Suppressor macrophage treated with lipopolysaccharide for 1 hour (primary cell): ENCODE measurements at places on chromosomes 7 and 10.
A peak's percentile ranks its signal among the peaks of the same experiment; 100 is the strongest.

DNA sequence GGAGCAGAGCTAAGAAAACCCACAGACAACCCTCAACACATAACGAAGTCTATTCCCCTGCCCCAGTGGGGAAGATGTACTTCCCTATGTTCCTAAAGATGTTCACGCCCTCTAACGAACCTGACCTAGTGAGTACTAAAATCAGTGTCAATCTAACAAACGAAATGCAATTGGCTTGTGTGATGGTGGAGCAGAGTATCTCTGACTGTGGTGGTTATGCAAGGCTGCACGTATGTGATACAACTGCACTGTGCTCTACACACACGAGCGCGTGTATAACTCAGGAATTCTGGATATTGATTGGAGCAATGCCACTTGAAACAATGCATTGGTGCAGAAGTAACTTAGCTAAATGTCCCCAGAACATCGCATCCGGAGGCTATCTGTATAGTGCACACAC lies 1.3 kb downstream of the ANKRD16 start:
- peak; percentile 42 for DNase-seq

DNA sequence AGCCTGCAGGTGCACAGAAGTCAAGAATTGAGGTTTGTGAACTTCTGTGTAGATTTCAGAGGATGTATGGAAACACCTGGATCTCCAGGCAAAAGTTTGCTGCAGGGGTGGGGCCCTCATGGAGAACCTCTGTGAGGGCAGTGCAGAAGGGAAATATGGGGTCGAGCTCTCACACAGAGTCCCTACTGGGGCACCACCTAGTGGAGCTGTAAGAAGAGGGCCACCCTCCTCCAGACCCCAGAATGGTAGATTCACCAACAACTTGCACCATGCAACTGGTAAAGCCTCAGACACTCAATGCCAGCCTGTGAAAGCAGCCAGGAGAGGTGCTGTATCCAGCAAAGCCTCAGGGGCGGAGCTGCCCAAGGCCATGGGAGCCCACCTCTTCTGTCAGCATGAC lies 205.8 kb downstream of the CCSER2 start:
- DNase-seq, result no peak

- DNase-seq, result no peak
Measured at GRCh38 chr7:121755286-121755685, 117.7 kb upstream of the PTPRZ1 start.

DNA sequence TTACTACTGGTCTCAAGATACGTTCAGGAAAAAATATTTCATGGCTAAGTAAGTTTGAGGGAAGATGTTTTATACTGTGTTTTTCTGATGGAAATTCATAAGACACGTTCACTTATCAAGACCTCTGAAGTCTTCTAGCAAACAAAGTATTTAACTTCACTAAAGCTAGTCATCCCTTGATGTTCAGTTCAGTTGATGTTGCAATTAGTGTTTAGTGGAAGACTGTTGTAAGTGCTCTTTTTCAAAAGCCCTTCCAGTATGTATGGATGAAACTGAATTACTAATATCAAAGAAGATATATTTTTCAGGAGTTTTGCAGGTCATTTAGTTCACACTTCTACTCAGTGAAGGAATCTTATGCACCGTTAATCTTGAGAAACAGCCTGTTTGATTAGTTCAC lies 25.1 kb downstream of the CUL1 start:
- DNase-seq, result no peak

GRCh38 chr7:109009636-109010035 lies 440.0 kb downstream of the DNAJB9 start:
- DNase-seq, result no peak

- no peak for DNase-seq
Measured at GRCh38 chr7:101913247-101913721, 95.9 kb downstream of the CUX1 start.

- peak; percentile 90 for DNase-seq
Measured at GRCh38 chr10:91163869-91164474, 56.5 kb upstream of the PCGF5 start.

- no peak for DNase-seq
Measured at GRCh38 chr7:11120068-11120664, 146.5 kb downstream of the PHF14 start.

- no peak for DNase-seq
Measured at GRCh38 chr7:117230276-117231046, 92.4 kb downstream of the WNT2 start.

GRCh38 chr7:92667816-92668535 lies 77.8 kb upstream of the FAM133B start:
- DNase-seq, result no peak

DNA sequence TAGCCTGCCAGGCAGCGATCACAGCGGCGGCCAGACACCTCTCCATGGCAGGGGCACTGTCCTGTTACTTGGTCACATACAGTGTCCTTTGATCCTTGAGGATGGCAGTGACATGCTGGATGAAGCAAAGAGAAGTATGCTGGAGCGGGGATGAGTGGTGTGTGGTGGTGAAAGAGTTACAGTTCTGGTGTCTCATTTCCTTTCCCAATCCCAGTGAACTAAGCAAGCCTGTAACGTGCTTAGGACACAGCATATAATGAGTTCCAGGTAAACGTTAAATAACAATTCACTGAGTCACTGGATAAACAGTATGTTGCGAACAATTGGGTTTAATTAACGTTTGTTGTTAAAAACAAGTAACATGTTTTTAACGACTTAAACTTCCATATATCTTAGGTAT lies 63.5 kb upstream of the LAMB1 start:
- DNase-seq, result no peak

- DNase-seq, result no peak
Measured at GRCh38 chr10:17438583-17438982, 15.8 kb downstream of the ST8SIA6 start.

DNA sequence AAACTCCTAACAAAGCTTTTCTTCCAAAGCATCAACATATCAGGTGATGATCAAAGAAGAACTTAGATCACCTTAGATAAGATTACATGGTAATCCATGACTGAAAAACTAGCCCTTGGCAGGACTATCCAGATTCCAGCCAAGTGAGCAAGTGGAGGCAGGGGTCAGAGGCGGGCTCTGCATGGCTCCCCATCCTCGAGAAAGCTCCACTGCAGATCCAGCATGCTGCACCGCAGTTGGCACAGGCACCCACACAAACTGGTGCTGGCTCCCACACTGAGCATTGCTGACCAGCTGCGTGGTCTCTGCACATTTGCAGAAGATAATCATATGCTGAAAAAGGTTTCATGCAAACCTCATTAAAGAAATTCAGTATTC lies 10.1 kb downstream of the PSAP start:
- peak; percentile 8 for DNase-seq

DNA sequence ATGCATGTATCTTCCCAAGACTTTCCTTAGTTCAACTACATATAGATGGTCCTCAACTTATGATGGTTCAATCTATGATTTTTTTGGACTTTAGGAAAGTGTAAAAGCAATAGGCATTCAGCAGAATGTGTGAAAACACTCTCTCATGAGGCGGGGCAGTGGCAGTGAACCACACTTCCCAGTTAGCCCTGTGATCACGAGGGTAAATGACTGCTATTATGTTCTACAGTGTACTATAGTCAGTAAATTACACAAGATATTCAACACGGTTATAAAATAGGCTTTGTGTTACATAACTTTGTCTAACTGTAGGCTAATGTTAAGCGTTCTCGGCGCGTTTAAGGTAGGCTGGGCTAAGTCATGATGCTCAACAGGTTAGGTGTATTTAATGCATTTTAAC lies 169.3 kb downstream of the AMPH start:
- no peak for DNase-seq

GRCh38 chr10:14553448-14553847 lies 221.2 kb downstream of the FAM107B start:
- peak; percentile 35 for DNase-seq

GRCh38 chr10:12965571-12965970 lies 35.9 kb downstream of the CCDC3 start:
- no peak for DNase-seq

GRCh38 chr10:69486922-69487730 lies 35.9 kb downstream of the TSPAN15 start:
- no peak for DNase-seq

- DNase-seq, result no peak
Measured at GRCh38 chr10:112526906-112527305, 79.9 kb downstream of the VTI1A start.

- DNase-seq, result peak; percentile 69
Measured at GRCh38 chr7:40551685-40552576, 417.1 kb downstream of the SUGCT start.

GRCh38 chr7:67599331-67600062 lies 602.9 kb downstream of the TYW1 start:
- DNase-seq, result no peak

DNA sequence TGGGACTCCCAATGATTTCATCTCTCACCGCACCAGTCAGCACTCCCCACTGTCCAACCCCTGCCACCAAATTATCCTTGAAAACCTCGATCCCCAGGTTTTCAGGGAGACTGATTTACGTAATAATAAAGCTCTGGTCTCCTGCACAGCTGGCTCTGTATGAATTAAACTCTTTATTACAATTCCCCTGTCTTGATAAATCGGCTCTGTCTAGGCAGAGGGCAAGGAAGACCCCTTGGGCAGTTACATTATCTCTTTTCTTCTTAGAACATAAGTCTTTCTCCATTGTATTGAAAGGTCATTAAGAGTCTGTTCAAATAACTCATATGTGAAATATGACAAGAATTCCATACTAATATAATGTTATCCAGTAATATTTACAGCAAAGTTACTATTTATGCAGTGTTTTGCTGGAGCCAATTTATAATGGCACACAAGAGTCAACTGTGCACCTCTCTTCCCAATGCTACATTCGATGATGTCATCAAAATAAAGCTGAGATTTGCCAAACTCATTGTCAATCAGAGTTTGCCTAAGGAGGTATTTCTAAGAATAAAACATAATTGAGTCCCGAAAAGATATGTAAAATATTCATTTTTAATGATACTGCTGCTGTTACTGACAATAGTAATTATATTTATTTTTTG lies 1297.2 kb upstream of the LRRTM3 start:
- DNase-seq, result no peak

- no peak for DNase-seq
Measured at GRCh38 chr10:7856678-7857077, 38.4 kb downstream of the TAF3 start.

GRCh38 chr7:155265961-155266360 lies 31.7 kb upstream of the INSIG1 start:
- no peak for DNase-seq

- DNase-seq, result no peak
Measured at GRCh38 chr7:134343796-134344195, 27.1 kb upstream of the SLC35B4 start.

DNA sequence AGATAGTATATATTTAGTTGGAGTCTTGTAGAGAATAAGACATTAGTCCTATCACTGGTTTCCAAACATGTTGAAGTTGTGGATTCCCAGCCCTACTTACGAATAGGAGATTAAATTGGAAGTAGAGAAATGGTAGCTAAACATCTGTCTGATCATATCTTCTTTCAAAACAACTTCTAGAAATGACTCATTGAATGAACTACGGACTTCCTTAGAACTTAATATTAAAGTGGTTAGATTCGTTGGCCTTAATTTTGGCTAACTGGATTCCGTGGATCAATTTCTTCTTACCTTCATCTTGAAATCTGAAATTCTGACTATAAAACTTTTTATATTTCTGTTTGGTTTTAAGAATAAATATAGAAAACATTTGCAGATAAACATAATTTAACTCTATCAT lies 3.4 kb downstream of the PHF14 start:
- DNase-seq, result no peak

GRCh38 chr10:18229826-18230225 lies 89.6 kb downstream of the CACNB2 start:
- no peak for DNase-seq

DNA sequence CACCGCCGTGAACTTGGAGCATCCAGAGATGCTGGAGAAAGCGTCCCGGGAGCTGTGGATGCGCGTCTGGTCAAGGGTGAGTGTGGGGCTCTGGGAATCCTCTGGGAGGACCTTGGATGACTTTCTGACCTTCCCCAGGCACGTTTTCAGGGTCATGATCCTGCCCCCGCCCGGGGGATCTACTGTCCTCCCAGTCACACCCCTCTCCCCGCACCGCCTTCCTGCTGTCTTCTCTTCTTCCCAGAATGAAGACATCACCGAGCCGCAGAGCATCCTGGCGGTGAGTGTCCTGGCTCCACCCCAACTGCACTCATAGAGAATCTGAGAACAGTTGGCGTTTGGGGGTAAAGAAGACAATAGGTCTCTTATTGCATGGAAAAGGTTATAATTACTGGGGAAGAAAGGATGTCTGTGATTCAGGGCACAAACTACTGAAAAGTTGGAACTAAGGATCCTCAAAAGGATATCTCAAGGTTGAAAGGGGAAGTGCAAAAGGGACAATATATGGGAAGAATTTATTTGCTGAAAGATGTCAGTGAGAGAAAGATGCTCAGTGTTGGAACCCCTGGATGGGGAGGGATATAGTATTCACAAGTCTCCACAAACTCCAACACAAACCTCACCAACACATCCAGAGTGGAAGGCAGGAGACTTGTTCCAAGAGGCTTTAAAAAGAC lies 1.9 kb downstream of the GSTK1 start:
- DNase-seq, result no peak

- DNase-seq, result no peak
Measured at GRCh38 chr7:36607721-36608095, 116.6 kb downstream of the AOAH start.

GRCh38 chr10:62036186-62037081 lies 134.9 kb downstream of the ARID5B start:
- no peak for DNase-seq

GRCh38 chr7:131231381-131232220 lies 96.1 kb upstream of the MKLN1 start:
- DNase-seq, result peak; percentile 77

- no peak for DNase-seq
Measured at GRCh38 chr10:73597346-73597745, 6.2 kb upstream of the USP54 start.

DNA sequence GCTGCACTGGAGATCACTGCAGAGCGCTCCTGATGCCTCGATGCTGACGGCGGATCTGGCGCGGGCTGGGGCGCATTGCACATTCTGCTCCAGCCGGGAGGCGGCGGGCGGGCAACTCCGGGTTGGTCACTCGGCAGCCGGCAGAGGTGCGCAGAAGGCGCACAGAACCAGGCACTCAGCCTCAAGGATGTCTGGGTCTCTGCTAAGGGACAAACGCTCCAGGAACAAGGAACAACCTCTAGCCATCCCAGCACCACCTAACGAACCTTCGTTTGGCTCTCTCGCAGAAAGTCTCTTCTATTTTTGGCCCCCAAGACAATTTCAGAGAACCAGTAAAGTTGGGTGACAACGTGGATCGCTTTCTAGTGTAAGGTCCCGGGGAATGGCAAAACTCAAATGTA lies 254.6 kb downstream of the OTUD1 start:
- DNase-seq, result no peak

DNA sequence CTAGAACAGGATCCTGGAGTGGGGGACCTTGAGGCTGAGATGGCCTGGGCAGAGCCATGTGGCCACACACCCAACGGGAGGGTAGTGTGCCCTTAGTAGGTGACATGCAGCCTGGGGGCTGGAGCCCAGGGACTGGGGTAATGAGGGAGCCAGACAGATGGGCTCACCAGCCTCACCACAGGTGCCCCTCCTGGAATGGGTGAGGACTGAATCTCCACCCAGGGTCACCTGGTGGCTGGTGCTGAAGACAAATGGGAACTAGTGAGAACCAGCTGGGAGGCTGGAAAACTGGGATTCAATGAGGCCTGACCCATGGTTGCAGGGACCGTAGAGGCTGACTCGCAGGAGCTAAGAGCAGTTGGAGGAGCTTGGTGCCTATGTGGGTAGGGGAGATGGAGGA lies 6.1 kb downstream of the ZP3 start:
- no peak for DNase-seq

GRCh38 chr10:11191678-11192077 lies 174.0 kb downstream of the CELF2 start:
- DNase-seq, result no peak
